ENCODE measurements at places on chromosomes 5 and 9.
A peak's percentile ranks its signal among the peaks of the same experiment; 100 is the strongest.

DNA sequence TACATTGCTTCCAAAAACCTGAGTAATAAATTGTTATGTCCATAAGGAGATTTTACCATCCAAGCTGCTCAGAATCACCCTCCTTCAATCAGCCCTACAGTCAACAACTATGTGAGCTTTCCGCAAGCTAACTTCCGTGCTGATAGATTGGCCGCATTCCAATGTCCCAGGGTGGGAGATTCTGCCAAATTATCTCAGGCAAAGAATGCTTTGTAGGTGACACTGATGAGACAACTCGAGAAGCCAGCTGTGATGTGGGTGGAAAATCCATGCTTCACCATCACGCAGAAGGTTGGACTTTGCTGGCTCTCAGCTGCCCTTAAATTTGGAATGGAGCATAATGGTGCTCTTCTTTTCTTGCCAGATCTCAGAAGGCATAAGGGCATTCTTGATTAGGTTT is 44.9 kb upstream of the HCN1 start:
- DNase-seq: no peak

DNA sequence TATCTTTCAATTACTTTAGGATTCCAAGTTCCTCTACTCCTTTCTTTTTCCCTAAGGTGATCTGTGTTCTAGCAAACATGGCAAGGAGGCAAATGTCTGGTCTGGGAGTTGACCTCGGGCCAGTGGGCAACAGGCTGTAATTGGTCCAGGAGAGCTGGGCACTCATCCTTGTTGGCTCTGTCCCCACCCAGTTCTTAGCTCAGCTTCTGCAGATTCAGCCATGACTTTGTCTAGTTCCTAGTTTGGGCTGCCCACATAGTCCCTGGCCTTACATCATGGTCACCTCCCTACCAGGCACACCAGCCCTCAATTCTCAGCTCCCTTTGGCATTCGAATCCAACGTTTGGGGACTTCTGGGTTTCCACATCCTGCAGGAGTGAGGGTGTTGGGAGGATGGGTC is 92.1 kb upstream of the DAP start:
- no peak for DNase-seq

- DNase-seq: no peak
These were observed 162.5 kb downstream of the CD180 start for GRCh38 chr5:67033880-67034651.

- DNase-seq: no peak
These were observed 1009.4 kb downstream of the TLE1 start for GRCh38 chr9:80679916-80680315.

GRCh38 chr5:98755406-98755805 is 18.1 kb upstream of the RGMB start:
- no peak for DNase-seq

DNA sequence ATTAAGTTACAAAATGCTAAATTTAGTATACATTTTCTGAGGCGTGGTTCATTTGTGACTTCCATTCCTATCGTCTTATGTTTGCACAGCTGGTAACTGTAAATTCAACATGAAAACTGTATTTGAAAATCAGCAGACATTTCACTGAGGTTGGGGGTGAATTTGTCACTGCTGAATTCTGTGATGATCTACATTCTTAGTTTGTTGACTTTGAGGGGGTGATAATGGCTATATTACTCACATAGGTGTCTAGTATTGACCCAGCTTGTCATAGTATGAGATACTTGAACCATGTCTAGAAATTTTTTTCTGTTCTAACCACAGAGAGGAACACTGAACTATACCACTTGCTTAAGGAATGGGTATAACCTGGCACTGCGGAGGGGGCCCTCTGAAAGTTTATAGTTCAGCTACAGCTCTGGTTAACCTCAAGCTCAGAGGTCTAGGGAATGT is 313.3 kb downstream of the PIK3R1 start:
- DNase-seq: no peak

- no peak for DNase-seq
These were observed 187.1 kb downstream of the ARHGEF28 start for GRCh38 chr5:73812962-73813588.

DNA sequence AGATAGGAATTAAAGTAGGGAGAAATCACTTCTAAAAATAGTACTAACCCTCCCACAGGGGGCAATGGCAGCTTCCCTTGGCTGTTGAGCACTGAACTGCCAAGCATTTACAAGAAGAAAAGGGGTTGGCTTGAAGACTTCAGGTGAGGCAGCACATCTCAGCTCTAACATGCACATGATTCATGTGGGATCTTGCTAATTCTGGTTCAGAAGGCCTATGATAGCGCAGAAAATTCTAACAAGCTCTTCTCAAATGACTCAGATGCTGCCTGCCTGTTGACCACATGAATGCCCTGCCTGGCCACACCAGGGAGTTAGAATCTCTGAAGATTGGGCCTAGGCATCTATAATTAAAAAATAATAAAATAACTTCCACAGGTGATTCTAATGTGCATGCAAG is 22.6 kb downstream of the CD180 start:
- peak; percentile 18 for DNase-seq
